ENCODE measurements at places on chromosomes 6 and 20. TPM values are rescaled to one million over a fixed set of nuclear protein-coding genes. Genes with fewer than 3 reads are reported as not detected.
A peak's percentile ranks its signal among the peaks of the same experiment; 100 is the strongest.

DNA sequence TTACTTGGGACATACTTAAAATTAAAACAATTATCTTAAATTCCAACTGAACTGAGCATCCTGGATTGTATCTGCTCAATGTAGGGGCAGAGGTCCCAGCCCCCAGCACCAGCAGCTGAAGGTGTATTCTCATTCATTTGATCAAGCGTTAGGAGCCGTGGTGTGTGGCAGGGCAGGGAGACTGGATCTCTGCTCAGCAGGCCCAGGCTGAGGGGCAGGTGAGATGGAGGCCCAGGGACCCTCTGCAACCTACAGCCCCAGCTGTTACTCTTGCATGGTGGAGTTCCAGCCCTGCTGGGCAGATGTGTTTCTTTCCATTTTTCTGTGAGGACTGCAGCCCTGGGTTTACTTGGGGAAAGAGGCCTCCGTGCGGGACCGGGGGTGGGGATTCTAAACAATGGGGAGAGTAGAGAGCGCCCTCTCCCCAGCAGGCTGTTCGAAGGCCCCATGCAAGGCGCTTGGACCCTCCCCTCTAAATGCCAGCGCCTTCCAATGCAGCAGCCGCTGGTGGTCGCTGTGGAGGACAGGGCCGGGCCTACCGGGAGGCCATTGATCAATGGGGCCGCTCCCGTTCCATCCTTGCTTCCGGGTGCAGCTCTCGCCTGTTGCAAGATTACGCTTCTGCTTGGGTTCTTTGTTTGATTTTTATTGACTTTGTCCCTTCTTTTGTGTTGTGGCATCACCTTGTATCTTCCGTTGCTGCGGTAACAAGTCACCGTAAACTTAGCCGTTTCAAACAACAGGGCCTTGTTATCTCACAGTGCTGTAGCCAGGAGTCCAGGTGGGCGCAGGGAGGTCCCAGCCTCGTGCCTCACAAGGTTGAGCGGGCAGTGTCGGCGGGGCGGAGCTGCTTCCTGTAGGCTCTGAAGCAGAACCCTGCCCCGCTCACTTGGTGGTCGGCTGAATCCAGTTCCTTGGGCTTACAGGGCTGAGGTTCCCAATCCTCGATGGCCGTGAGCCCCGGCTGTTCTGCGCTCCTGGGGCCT, 134.8 kb upstream of the PHACTR3 start:
- DNase-seq: no peak

The C20orf144 gene
- not detected for total RNA-seq

- no peak for DNase-seq
Observed at GRCh38 chr20:56380375-56380774, 11.6 kb downstream of the AURKA start.

- peak; percentile 40 for DNase-seq
Observed at GRCh38 chr6:35776364-35777215, at the start of gene CLPSL2. TSS of gene CLPSL2 (plus strand) at chr6:35776598. CDS start at chr6:35776619, 21 bp downstream.

DNA sequence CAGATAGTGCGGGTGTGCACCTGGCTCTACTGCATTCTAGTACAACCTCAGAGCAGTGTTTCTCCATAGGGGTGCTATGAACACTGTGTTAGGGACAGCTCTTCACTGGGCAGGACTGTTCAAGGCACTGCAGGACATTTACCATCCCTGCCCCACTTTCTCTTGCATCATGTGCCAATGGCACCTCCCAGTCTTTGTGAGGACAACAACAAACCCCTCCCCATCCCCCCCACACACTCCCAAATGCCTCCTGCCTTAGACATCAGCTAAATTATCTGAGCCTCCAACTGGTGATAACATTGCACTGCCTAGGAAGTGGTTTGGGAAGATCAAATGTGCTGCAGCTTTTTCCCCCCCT, 98.9 kb downstream of the FYN start:
- no peak for DNase-seq

The IMPG1 gene
- not detected for total RNA-seq

GRCh38 chr6:126537061-126537816, 197.3 kb downstream of the CENPW start:
- DNase-seq: no peak

The SOX18 gene
- total RNA-seq: 1.1 TPM

DNA sequence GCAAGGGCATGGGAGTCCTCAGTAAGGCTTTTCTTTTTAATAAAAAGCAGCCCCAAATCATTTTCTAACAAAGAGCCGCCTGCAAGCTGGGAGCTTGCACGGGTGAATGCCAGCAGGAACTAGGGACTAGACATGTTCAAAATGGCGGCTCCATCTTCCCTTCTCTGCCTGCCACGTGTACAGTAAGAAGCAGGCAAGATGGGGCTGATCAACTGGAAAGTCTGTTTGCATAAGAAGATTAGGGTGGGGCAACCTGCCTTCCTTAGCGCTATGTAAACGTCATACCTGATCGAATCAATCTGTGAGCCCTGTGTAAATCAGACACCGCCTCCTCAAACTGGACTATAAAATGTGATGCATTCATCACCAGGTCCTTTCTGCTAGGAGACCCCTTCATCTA, 299.4 kb upstream of the SOX4 start:
- no peak for DNase-seq

DNA sequence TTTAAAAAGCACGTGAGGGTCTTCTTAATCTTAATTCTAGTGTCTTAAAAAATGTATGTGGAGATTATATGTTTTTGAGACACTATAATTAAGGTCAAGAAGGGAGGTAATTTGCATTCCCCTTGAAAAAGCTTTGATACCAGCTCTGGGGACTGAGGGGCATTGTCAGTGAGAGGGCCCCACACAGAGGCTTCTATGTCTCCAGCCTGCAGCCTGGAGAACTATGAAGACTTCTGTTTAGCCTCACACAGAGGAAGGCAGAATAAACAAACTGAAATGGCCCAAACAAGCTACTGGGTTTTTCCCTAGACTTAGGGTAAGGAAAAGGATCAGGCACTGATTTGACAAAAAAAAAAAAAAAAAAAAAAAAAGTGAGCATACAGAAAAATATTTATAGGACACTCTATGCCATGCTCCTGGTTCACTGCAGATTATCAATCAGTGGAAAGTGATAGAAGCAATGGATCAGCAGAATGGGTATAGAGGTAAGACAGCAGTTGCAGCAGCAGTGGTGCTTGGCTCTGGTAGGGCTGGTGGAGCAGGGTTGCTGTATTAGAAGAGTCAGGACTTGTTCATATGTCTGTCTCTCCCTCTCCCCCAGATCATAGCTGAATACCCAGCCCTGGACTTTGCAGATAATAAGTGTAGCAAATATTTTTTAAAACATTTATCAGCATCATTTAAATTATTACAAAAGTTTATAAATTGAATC, 85.4 kb downstream of the KLHL32 start:
- no peak for DNase-seq

DNA sequence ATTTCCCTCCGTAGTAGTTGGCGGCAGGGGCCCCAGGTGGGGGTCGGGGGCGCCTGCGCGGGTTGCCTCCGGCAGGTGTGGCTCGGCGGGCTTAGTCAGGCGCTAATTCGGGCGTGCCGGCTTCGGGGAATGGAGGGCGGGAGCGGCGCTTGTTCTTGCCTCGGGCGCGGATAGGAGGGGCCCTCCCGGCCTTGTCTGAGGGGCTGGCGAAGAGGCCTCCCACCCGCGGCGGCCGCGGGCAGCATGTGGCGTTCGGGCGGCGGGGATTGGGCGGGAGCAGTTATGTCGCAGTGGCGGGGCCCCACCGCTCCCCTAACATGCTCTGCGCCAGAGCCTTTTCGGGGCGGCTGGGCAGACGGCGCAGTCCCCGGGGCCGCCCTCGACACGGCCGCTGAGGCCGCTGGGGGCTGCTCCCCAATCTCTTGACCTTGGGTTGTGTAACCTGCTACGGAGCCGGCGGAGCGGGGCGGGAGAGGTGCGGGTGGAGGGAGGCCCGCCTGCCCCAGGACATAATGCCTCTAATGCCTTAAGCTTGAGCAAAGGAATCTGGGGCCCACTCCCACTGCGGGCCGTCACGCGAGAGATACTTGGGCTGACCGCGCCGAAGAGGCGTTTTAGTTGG, 1.1 kb downstream of the AMD1 start:
- no peak for DNase-seq

DNA sequence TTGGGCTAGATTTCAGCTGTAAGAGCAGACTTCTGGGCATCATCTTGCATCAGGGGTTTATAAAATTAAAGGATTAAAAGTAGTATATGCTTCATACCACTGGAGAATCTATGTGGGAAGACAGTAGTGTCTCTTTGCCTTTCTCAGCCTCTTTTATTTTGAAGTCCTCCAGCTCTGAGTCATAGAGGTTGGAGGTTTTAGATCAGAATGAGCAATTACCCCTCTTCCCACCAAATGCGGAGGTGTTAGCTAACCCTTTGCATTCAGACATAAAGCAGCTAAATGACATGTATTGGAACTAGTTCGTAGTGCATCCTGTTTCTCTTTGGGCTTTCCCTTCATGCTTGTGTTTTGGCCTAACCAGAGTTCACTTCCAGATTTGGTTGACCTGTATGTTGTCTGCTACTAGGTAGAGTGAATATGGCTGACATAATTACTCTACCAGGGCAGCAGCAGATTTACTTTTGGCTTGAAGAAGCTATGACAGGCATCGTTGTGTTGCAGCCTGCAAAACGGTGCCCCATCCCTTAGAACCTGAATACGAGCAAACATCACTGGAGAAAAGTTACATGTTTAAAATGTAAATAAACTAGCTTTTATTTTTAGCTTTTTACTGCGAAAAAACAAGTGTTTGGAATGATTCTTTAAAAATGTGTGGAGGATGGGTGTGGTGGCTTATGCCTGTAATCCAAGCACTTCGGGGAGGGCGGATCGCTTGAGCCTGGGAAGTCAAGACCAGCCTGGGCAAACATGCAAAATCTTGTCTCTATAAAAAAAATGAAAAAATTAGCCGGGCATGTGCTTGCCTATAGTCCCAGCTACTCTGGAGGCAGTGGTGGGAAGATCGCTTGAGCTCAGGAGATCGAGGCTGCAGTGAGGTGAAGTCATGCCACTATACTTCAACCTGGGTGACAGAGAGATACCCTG, 82.2 kb downstream of the MYO6 start:
- no peak for DNase-seq

DNA sequence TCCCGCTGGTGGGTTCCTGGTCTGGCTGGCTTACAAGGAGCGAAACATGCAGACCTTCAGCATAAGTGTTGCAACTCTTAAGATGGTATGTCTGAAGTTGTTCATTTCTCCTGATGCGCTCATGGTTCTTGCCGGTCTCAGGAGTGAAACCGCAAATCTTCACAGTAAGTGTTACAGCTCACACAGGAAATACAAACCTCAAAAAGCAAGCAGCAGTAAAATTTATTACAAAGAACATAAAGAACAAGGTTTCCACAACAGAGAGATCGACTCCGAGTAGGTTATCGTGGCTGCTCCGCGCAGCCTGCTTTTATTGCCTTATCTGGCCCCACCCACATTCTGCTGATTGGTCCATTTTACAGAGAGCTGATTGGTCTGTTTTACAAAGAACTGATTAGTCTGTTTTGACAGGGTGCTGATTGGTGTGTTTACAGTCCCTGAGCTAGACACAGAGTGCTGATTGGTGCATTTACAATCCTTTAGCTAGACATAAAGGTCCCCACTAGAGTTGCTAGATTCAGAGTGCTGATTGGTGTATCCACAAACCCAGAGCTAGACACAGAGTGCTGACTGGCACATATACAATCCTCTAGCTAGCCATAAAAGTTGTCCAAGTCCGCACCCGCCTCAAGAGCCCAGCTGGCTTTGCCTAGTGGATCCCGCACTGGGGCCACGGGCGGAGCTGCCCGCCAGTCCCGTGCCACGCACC, 39.2 kb downstream of the TRIM27 start:
- no peak for DNase-seq

The VSX1 gene
- total RNA-seq: not detected

- no peak for DNase-seq
Observed at GRCh38 chr20:10448270-10449156, 13.4 kb downstream of the SLX4IP start.
